ENCODE measurements at places on chromosomes 16 and 17.

GRCh38 chr16:50093607-50094539 lies 28.1 kb downstream of the HEATR3 start:
- DNase-seq = no peak

DNA sequence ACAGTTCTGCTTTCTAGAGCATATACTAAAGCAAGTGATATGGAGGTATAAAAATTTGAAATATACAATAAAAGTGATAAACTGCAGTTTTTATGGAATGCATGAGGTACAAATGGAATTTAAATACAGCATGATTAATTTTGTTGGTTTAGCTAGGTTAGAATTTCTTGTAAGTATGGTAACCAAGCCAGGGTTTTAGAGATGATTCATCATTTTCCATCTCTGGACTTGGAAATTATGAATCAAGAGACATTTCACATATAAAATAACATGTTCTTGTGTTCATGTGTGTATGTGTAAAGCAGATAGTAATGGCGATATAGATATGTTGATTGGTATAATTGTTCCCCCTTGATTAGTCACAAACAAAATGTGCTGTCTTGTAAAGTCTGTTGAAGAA lies 1219.8 kb downstream of the CDH8 start:
- no peak for DNase-seq

DNA sequence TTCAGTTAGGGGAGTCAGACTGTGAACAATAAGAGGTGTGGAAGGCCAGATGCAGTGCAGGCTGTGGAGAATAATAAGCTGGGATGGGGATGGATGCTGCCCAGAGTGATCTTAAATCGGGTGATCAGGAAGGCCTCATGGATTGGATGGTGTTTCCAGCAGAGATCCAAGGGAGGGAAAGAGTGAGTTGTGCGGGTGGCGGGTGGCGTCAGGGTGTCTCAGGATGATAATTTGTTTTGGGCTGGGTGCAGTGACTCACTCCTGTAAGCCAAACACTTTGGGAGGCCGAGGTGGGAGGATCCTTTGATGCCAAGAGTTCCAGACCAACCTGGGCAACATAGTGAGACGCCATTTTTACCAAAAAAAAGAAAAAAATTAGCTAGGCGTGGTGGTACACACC lies 7.9 kb downstream of the CLUAP1 start:
- DNase-seq = no peak

- no peak for DNase-seq
Observed at GRCh38 chr17:2335726-2336214, 487 bp downstream of the TSR1 start.

- no peak for DNase-seq
Observed at GRCh38 chr16:79835194-79835593, 234.7 kb upstream of the MAF start.

GRCh38 chr17:51508048-51508447 lies 247.7 kb downstream of the UTP18 start:
- peak; percentile 15 for DNase-seq

DNA sequence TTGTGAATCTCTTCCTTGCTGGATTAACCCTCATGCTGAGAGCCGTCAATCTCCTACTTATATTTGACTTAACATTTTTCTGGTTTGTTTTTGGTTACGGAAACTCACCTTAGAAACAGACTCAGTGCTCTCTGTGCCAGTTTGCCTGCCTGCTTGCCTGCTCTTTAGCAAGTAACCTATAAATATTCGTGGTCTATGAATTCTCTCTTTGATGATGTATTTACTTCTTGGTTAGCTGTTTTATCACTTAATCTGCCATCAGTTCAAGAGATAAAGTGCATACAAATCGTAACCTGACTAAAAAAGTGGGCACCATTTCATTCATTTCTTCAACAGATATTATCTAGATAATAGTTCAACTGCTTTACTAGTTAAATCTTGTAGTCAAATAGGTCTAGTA lies 26.7 kb downstream of the CYB5B start:
- no peak for DNase-seq

- DNase-seq = no peak
Observed at GRCh38 chr17:81910840-81911276, 341 bp downstream of the PCYT2 start.

DNA sequence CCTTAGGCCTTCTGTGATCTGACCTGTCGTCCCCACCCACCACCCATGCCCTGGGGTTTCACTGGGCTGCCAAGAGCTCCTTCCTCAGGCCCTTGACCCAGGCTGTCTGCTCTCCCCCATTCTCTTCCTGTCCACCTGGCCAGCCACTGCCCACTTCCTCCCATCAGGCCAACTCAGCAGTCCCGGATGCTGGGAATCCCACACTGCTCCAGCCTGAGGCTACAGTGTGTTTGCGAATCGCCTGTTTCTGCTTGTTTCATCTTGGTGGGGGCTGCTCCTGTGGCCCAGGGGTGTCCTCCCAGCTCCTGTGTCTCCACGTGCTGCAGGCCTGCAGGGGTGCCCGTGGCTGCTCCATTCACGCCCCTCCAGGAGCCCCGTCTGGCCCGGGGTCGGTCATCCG lies 839 bp upstream of the METRN start:
- no peak for DNase-seq

All from anterior cingulate cortex (tissue), 58 donors.